ENCODE measurements at places on chromosomes 4 and X.
A peak's percentile ranks its signal among the peaks of the same experiment; 100 is the strongest.

DNA sequence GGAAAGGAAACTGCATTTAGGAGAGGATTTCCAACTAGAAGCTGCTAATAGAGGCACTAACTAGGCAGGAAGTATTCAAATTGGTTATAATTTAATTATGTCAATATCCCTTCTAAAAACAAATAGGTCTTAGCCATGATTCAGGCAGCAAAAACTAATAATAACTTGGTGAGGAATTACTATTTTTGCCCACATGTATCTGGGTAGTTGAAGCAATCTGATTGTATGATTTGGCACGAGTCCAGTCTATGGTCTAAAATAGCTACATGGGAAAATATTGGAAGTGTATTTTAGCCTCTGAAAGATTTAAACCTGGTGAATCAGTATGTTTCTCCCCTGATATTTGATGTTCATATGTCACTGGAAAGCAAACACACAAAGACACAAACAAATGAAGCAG lies 62.2 kb downstream of the MFAP3L start:
- no peak for DNase-seq

GRCh38 chr4:70632028-70632427 lies 3.5 kb downstream of the ENAM start:
- DNase-seq: no peak

DNA sequence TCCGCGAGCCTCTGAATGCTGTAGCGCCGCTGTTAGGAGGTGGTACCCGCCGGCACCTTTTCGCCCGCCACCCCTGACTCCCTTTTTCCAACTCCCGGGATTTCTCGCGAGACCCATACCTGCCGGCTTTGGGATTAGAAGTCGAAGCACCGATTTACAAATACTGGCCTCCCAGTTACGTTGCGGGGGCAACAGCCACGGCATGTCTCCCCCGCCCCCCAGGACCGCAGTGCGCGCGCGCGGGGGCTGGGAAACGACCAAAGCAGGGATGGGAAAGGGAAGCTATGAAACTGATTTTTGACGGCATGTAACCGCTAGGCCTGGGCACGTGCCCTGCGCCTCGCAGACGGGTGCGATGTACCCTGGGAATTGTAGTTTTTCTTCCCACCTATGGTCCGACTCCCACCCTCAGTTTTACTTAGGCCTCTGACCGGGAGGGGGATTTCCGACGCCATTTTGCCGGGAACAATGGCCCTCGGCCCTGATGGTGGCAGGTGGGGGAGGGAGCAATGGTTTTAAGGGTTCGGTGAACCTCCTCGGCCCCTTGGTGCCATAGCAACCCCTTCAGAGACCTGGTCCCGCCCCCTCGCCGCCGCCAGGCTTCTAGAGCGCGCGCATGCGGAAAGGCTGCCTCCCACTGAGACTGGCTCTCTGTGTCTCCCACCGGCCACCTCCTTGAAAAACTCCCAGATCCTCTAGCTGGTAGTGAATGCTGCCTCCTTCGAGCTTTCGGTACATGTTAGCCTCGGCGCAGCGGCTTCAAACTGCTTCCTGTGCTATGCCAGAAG lies 772 bp upstream of the WNK3 start:
- DNase-seq: peak; percentile 36

DNA sequence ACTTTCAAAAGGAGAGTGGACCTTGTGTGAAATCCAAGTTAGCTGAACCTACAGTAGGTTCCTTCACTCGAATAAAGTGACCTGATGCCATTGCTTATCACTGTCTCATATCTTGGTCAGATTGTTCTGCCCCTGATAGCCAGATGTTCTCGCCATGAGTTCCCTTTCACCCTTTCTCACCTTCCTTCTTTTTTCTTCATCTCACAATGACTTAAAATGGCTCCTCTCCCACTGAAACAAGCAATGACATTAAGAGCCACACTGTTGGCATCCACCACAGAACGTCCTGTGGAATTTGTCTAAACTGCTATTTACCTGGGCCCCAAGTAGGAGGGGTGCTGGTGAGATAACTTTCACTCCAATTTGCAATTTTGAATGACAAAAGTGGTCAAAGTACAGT lies 227.6 kb upstream of the PPP1R2C start:
- DNase-seq: no peak

- DNase-seq: no peak
These were observed 50.9 kb downstream of the UCHL1 start for GRCh38 chr4:41307638-41308037.

- DNase-seq: no peak
These were observed 111.3 kb downstream of the ZNF674 start for GRCh38 chrX:46433892-46434291.

DNA sequence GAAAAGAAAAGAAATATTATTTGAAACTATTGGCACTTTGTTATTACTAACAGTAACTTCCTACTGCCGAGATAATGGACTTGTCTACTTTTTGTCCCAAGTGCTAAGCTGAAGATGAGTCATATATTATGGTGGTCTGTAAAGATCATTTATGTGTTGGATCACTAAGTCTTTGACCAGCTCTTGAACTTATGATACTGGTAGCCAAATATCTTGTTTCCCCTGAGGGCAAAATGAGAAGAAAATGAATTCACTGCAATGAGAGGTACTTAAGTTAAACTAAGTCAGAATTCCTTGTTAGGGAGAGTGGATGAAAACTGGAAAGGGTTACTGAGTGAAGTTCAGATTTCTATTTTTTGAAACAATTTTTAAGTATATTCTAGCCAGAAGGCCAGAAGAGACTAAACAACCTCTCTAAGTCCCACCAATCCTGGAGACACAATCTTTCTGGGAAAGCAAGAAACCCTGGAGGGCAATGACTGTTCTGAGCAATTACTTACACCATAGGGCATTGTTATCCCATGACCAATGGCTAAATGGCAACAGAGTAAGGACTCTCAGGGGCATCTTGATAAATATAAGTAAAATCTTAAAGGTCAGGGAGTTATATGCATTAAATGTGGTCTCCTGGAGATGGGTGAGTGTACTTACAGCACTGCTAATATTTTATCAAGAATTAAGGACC lies 287.7 kb downstream of the STIM2 start:
- DNase-seq: no peak

DNA sequence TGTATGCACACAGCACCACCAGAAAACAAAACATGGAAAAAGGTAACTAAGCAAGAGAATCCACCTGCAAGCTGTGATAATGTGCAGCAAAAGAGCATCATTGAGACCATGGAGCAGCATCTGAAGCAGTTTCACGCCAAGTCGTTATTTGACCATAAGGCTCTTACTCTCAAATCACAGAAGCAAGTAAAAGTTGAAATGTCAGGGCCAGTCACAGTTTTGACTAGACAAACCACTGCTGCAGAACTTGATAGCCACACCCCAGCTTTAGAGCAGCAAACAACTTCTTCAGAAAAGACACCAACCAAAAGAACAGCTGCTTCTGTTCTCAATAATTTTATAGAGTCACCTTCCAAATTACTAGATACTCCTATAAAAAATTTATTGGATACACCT lies 90.2 kb downstream of the TET2 start:
- no peak for DNase-seq

- no peak for DNase-seq
These were observed 75.9 kb downstream of the NAA11 start for GRCh38 chr4:79249881-79250503.

DNA sequence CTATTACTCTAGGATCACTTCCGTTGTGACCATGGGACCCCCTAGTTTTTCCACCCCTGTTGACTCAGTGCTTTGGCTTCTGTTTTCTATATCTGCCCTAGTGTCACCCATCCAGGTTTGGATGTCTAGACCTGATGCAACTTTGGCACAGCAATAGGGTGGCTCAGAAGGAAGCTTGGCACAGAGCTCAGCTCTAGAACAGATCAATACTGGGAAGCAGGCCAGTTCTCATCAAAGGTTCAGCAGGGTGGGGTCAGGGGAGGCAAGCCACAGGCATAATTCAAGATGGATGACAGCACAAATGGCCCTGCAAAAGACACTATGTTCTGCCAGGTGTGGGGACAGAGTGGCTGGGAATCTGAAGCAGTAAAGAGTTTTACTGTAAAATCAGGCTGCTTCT lies 74.2 kb upstream of the EGFL6 start:
- DNase-seq: no peak

DNA sequence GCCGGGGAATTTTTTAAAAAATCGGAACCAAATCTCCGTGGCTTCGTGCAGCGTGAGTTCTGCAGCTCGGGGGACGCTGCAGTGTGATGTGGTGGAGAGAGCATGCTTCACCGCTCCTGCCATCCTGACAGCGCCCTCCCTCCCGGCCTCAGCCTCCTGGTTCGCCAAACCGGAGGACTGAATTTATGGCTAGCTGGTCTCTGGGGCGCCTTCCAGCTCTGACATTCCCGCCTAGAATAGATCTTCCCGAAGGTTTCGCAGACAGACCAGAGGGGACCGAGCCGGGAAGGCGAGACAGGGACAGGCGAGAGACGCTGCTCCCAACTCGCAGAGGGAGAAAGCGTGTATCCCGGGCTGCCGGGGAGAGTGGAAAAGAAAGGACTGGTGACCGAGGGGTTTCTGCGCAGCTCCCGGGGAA lies 25.9 kb downstream of the HOPX start:
- DNase-seq: no peak

- DNase-seq: no peak
These were observed 254.4 kb downstream of the NPFFR2 start for GRCh38 chr4:72286185-72286584.

- peak; percentile 0 for DNase-seq
These were observed 1.4 kb downstream of the THOC2 start for GRCh38 chrX:123731258-123731986.

- DNase-seq: no peak
These were observed 303.5 kb upstream of the HS3ST1 start for GRCh38 chr4:11732155-11732554.

DNA sequence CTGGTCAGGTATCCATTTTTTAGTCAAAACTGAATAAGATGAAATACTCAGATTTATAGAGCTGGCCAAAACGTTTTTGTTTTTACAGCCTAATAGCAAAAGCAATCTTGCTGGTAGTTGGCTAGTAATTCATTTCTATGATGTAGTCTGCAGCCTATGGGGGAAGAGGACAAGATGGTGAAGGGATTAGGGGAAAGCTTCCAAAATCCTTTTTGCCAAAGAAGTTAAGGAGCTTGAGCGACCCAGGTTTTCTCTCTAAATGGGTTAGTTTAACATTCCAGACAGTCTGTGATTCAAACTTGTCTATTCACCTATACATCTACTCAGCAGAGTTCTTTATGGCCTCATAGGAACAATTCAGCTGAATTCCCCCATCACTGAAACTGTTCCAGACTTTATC lies 89.8 kb upstream of the SPRY1 start:
- DNase-seq: no peak

DNA sequence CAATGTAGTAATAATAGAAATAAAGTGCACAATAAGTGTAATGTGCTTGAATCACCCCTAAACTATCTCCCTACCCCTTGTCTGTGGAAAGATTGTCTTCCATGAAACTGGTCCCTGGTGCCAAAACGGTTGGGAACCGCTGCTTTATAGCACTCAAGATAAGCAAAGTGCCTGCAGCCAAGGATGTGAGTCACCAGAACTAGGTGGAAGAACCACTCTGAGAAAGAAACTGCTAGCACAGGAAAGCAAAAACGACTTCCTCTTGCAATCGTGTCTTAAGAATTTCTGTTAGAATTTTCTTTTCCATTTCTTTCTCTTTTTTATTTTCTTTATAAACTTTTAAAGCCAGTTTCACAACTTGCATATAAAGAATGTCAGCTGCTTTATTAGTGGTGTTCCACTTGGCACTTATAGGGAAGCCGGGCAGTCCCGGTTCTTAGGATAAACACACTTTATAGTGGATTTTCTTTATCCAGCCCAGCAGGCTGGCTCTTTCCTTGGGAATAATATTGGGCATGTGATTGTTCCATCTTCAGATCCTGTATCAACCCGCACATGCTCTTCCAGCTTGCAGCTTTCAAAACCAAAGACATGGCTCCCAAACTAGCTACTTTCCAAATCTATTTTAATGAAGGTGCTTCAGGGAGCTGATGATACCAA lies 32.3 kb upstream of the CXCL8 start:
- DNase-seq: no peak

DNA sequence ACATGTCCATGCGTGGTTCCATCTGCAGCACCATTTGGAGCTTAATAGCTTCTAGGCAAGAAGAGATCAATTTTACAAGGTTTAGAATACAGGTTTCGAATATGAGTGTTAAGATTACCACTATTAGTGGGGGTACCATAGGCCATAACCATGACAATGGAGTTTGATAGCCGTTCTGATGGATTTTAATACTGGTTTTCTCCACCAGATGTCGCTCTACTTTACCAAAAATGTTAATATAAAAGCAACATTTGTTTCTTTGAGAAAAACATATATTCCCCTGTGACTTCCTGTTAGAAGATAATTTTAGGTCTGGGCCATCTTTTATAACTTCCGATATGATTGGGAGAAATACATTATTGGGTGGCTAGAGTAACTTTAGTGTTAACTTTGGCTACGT lies 499.7 kb upstream of the POU3F4 start:
- DNase-seq: no peak

Data from nucleus accumbens (tissue), 56 donors.